ENCODE measurements at places on chromosomes 3 and 15. TPM values are rescaled to one million over a fixed set of nuclear protein-coding genes. Genes with fewer than 3 reads are reported as not detected.

Gene ZNF502
- total RNA-seq, result 15.0 TPM

Gene SHF
- 54.9 TPM for total RNA-seq

Gene FES
- total RNA-seq, result 4.8 TPM

Gene LTK
- not detected for total RNA-seq

Gene DTX3L
- total RNA-seq, result 4.5 TPM

Gene EAF2
- total RNA-seq, result 5.3 TPM

Gene SERPINI2
- total RNA-seq, result 2.0 TPM

All from occipital lobe (tissue), 3 donors.